ENCODE measurements at places on chromosomes 12 and 14.

- no peak for DNase-seq
Measured at GRCh38 chr12:8668441-8668840, 5.8 kb upstream of the MFAP5 start.

DNA sequence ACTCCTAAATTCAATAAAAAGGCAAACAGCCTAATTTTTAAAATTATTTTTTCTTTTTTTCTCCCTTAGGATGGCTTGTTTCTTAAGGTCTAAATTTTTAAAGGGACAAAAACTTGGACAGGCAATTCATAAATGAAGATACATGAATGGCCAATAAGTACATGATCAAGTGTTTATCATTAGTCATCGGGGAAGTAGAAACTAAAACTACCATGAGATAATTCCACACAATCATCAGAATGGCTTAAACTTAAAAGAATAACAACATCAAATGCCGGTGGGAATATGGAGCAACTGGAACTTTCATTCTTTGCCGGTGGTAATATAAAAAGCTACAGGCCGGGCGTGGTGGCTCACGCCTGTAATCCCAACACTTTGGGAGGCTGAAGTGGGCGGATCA, 29.1 kb downstream of the MOK start:
- no peak for DNase-seq

GRCh38 chr12:130155416-130156073, 6.7 kb upstream of the FZD10 start:
- DNase-seq = no peak

DNA sequence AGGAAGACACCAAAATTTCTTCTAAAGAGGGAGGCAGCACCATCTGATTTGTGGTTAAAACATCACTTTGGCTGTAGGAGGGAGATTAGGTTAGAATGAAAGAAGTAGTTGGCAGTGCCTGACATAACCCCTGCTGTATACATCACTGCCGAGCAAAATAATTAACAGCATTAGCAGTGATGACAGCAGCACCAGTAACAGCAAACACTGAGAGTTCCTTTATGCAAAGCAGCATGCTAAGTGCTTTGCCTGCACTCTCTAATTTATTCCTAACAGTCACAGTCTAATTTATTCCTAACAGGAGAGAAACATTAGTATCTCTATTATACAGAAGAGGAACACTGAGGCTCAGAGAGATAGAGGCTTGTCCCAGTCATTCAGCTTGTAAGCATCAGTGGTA, 1469.7 kb downstream of the AACS start:
- DNase-seq = no peak

GRCh38 chr12:90323217-90323616, 614.6 kb upstream of the ATP2B1 start:
- no peak for DNase-seq

DNA sequence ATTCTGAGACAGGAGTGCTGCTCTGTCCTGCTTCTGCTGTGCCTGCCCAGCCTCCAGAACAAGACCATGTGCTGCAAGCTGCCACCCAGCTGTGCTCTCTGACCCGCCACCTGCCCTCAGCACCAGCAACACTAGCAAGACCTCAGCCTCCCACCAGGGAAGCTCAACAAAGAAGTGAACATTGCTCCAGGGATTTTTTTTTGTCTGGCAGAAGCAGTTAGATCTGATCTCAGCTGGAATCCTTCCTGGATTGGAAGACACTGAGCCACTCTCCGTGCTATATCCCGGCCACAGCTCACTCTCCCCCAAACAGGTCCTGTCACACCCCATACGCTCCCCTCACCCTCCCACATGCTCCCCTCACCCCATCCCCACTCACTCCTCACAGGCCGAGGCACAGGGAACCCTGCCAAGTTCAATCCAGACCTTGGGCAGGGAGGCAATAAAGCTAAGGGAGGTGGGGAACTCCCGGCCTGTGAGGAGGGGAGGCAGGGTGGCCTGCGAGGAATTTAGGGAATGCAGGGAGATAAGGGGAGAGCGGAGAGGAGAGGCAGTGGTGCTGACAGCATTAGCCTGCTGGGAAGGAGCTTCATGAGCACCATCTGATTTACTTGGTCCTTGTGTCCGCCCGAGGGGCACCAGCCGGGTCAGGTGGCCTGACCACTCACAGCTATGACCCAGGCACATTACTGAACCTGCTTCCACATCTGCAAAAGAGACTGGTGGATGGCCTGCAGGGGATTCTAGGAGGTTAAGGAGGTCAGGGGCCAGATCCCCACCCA, 29.7 kb downstream of the CCDC85C start:
- peak; percentile 4 for DNase-seq

DNA sequence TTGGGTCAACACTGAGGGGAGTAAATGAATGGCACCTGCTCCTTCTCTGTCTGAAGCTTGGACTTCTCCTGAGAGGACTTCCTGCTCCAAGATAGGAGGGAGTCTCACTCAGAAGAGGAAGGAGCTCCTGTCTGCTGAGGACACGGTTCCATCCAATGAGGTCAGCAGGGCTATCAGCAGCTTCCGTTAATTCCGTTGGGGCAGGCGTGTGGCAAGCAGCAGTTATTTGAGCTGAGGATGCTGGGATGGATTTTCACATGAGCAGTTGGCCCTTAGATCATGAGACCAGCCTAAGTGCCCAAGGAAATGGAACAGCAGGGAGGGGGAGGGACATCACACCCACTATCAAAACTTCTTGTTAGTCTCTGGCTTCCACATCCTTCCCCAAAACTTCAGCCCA, 159.0 kb upstream of the PZP start:
- DNase-seq = no peak

DNA sequence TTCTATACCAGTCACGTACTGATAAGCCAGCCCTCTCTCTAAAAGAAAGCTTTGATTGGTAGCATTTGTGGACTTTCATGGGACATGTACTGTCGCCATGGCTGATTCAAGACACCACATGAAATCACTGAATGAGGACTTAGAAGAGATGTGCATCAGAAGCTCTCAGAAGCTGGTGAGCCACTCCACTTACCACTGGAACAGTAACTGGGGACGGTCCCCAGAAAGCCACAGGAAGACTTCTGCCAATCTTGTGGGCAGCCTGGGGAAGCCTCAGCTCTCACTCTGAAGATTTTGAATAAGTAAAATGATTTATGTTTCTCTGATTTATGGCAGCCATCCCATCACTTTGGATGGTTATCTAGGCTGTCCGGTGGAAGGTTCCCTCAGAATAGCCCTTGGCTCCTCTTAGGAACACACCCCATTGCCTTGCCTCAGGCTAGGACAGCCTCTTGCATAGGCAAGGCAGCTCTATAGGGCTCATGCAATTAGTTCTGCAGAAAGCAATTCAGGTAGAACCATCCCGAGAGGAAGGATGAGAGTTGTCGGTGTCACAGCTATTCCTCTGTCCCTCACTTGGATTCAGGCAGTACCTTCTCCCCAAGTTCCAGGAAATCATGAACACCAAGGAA, 9.8 kb downstream of the DHRS1 start:
- DNase-seq = no peak

DNA sequence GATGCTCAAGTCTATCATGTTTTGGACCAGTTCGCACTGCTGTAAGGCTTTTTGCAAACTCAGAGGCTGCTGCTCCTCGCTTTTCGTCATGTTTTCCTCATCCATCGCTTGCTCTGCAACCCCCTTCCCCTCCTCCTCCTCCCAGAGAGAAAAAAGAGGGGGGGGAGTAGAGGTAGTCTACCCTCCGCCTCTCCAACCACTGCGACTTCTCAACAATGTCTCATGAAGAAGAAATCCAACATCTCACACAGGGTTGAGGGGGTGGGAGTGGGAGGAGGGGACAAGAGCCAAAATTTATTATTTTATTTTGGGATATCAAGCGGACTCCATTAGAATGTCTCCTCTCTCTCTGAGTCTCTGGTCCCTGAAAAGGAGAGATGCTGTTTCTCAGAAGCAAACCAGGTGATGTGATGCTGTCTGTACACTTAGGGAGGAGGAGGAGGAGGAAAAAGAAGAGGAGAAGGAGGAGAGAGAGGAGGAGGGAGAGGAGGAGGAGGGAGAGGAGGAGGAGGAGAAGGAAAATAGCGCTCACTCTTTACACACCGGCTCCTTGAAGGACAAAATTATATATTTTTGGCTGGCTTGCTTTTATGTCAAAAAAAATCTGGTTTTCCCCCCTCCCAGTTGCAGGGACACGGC, 520 bp downstream of the KSR2 start:
- DNase-seq = no peak

- peak; percentile 27 for DNase-seq
Measured at GRCh38 chr14:67426983-67427606, 15.1 kb upstream of the PLEK2 start.

DNA sequence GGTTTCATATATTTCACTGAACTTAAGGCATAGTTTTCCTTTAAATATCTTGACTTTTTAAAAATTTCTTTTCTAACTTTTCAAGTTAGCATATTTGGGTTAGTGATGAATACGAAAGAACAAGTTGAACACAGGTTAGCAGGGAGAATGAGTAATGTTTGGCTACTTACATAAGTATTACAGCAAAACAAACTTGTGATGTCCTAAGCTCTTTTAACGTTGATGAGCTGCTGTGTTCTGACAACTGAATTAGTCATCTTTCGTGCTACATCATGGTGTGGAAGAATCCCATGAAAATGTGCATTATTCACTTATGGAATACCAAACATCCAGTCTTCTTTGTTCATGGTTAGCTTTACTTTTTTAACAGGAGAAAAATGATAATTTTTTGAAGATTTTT, 36.3 kb upstream of the PDZRN4 start:
- DNase-seq = no peak

- DNase-seq = no peak
Measured at GRCh38 chr12:14860490-14860889, 17.2 kb upstream of the ART4 start.

- DNase-seq = no peak
Measured at GRCh38 chr12:30975581-30975980, 49.0 kb downstream of the TSPAN11 start.

DNA sequence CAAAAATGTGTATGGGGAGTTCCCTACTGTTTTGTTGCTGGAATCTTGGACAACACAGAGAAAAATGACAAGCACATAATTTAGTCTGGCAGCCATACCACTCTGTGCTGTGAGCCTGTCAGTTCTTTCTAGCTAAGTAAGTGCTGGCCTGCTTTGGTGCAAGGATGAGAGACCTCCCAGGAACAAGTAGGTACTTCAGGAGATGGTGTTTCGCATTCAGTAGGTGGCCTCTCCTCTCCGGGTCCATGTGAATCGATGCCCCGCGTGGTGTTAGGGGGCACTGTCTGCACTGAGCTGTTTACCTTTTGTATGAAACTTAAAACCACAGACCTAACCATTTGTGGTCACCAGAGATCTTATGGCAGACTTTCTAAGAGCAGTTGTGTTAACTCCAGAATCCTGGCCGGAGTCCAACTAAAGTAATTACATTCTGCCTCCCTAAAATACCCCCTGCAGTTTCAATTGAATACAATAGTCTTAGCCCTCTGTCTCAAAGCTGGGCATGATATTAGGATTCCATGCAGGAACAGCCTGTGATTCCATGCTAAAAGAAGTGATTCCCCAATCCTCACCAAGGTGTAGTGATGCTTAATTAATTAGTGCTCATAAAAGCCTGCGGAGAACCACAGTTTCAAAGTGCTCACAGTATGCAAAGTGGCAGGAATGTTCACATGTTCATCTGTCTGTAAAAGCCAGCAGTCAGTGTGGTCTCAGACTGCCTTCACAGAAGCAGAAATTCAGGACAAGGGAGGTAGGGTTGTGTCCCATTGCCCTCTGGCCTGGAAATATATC, 64.2 kb downstream of the LLPH start:
- no peak for DNase-seq

DNA sequence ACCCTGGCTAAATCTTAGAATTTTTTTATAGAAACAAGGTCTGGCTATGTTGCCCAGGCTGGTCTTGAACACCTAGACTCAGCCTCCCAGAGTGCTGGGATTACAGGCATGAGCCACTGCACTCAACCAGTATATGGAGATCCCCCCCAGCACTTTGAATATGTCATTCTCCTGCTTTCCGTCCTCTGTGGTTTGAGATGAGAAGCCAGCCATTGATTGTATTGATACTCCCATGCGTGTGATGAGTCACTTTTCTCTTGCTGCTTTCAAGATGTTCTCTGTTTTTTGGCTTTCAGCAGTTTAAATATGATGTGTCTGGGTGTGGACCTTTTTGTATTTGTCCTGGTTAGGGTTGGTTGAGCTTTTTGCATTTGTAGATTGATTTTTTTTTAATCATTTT, 75.2 kb upstream of the DNM1L start:
- no peak for DNase-seq

- DNase-seq = no peak
Measured at GRCh38 chr12:116343331-116343884, 65.9 kb upstream of the MED13L start.

DNA sequence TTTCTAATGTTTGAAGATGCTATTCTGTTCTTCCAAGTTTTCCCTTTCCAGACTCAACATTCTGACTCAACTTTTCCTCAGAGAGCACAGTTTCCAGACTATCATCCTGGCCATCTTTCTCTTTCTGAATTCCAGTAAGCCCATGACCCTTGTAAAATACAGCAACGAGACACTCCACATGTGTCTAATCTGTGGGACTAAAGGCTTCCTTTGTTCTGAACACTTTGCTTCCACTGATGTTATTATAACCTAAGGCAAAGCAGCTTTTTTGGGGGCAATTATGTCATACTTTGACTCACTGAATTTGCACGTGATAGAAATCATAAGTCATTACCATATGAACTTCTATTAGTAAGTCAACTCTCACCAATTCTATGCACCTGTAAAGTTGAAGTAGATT, 6.3 kb upstream of the ART4 start:
- DNase-seq = no peak

DNA sequence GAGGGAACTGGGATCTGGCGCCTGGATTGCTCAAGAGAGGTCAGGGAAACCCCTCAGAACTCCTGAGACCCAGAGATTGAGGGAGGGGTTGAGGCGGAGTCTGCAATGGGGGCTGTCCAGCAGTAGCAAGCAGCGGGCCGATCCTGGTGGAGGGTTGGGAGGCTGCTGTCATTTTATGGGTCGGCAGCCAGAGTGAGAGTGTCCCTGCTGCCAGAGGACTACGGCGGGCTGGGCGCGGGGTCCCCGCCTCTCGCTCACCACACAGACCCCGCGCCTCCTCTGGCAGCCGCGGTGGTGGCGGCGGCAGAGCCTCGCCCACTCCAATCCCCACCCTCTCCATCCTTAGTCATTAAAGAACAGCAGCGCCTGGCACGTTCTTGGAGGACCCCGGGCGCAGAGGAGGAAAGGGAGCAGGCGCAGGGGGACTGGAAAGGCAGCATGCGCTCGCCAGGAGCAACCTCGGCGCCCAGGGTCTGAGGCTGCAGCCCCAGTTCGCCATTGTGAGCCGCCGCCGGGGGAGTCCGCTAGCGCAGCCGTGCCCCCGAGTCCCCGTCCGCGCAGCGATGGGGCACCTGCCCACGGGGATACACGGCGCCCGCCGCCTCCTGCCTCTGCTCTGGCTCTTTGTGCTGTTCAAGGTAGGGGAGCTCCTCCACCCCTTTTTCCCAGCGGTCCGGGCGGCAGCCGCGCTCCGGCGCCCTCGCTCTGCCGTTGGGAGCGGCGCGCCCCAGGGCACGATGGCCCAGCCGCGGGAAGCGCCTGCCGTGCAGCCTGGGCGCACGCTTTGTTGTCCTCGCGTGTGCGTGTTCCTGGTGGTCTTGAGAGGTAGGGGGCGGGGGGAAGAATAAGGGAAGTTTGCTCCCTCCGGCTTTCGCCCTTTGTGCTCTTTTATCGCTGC, at the start of gene PTPRO:
TSS of gene PTPRO (plus strand) at position 345 of the 898 bp plus-strand sequence.
- DNase-seq = peak; percentile 29

GRCh38 chr12:122842505-122843405, 7.5 kb downstream of the HIP1R start:
- no peak for DNase-seq
